Stimulated activated CD4-positive, alpha-beta T cell treated with anti-CD3 and anti-CD28 coated beads, Interleukin-1b, Interleukin-23, amount 100 ng/mL, for 4 hours (primary cell): ENCODE measurements at places on chromosomes 5 and 9.

DNA sequence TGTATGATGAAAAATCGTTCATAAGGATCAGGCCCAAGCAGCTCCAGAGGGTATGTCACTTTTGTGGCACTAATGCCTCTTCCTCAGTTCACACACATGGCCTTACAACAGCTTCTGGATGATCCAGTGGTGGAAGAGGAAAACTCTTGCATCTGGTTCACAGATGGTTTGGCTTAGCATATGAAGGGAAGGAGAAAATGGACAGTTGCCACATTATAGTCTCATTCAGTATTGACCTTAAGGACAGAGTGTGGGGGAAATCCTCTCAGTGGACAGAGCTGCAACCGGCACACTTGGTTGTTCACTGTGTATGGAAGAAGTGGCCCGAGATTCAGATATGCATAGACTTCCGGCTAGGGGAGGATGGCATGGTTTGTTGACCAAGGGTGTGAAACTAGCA lies 22.8 kb downstream of the C9orf57 start:
- DNase-seq: no peak

DNA sequence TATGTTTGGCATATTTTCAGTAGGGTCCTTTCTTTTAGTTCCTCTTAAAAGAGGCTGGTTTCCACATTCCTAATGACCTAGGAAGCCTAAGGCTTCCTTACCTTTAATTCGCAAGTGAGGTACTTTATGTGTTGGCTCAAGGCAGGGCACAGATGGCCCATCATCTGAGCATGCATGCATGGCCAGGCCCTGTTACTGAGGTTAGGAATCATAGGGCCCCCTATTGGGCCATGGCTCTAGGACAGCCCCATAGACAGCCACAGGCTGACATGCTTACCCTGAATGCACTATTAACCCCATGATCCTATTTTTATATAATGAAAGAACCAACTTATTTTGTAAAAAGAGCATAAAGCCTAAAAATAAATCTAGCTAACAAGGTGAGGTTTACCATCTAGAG lies 271.4 kb downstream of the ELAVL2 start:
- DNase-seq: no peak

DNA sequence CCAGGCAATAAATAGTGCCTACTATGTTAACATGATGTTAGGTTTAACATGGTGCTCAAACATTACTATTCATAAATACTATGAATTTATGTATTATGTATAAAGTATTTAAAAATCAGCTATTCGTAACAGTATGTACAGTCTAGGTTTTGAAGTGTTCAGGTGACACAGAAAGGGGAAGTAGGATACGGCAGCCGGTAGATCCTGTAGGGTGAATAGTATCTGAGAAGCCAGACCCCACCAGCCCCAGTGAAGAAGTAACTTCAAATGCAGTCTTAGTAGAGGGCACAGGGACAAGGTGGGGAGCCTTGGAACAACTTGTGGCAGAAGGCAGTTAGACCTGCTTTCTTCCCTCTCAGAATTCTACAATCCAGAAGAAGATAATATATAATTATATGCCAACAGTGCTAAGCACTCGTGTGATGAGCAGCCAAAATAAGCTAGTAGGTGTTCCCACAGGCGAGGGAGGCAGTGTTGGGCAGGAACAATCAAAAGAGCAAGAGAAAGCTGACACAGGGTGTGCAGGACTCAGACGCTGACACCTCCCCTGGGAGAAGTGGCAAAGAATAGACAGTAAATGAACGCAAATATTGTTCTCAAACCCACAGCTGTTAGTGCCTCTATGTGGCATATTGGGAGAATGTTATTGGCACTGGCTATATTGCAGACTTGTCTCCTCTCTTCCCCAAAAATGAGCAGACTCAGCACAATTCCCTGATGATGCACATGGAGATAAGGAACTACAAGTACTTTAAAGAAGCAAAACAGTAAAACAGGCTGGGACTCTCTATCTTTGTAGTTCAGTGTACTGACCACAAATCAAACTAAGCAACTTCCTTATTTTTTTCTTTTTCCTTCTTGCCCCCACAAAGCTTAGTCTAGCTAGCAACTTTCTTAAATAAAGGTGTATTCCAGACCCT lies 4.6 kb downstream of the ZNF367 start:
- DNase-seq: no peak

DNA sequence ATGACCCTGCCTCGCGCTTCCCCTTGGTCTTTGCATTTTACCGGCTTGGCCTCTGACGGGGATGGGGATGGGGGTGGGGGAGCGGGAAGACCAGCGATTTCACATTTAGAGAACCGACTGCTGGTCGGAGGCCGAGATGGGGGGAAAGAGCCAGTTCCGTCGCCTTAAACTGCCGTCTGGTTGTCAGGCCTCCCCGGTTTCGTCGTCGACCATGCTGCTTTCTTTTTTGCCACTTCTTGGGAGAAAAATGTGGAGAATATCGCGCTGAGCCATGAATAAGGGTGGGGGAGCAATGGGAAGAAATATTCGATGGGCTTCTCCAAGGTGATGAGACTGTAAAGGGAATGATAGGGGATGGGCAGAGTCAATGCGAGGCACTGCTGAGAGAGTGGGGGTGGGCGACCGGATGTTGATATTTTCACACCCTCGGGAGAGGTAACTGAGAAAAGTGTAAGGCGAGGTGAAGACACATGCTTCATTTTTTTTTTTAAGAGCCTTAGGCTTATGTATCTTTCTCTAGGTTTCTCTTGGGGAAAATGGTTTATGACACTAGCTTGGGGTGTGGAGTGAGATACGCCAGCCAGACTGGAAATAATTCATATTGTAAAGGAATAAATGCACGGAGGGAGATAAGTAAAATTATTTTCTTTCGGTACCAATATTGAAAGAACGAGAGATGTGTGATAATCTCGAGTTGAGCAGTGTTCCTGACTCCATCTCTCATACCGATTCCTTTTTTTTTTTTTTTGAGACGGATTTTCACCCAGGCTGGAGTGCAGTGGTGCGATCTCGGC lies 1.1 kb downstream of the KIF2A start:
- DNase-seq: peak; percentile 50

DNA sequence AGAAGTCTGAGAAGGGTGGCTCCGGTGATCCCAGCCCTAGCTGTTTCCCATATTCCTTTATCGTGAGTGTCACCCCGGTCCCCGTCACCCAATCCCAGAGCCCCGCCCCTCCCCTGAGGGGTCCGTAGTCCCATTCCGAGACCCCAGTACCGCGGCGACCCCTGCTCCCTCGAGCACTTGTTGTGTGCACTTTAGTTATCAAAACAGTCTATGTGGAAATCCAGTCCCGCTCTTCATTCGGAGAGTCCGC lies 223 bp downstream of the LRSAM1 start:
- no peak for DNase-seq

GRCh38 chr5:89950234-89950633 lies 459.3 kb downstream of the CETN3 start:
- no peak for DNase-seq

- DNase-seq: no peak
Measured at GRCh38 chr9:68780720-68781119, 75.7 kb downstream of the PIP5K1B start.

- DNase-seq: no peak
Measured at GRCh38 chr5:59040024-59040803, 457.3 kb downstream of the RAB3C start.

GRCh38 chr5:154862766-154863165 lies 4.3 kb downstream of the CNOT8 start:
- no peak for DNase-seq

DNA sequence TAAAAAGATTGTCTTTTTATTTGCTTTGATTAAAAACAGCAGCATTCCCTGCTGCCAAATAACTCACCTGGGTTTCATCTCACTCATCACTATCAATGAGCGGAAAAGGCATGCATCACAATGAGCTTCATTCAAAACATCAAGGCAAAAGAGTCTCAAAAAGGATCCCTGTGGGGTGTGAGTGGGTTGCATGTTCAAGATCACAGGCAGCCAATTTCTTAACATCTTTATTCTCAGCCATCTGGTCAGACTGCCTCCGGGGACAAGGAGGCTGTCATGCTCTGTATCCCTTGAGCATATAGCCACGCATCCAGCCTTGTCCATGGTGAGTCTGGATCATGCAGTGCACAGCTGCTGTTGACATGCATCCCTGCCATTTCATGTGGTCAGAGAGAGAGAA lies 117.1 kb downstream of the ICE1 start:
- DNase-seq: no peak

- no peak for DNase-seq
Measured at GRCh38 chr5:140341591-140341990, 4.8 kb downstream of the HBEGF start.

DNA sequence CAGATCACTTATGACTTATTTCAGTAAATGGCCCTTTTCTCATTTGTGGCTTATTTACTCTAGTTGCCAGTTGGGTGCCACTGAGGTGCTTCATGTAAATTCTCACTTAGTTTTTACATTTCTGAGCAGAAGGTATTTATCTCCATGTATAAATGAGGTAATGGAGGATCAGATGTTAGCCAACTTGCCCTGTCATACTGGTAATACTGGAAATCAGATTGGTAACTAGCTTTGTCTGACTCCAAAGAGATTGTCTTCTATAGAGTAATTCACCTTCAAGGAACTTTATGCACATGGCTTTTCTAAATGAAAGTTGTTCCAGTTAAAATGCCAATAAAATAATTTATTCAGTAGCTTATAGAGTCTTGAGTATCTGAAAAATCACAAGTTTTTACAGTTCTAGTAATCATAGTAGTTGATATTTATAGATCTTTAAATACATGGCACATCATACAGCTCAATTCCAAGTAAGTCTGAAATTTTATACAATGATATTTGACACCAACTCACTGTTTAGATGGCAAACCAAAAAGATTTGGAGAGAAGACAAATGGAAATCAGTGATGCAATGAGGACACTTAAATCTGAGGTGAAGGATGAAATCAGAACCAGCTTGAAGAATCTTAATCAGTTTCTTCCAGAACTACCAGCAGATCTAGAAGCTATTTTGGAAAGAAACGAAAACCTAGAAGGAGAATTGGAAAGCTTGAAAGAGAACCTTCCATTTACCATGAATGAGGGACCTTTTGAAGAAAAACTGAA lies 28.8 kb downstream of the RAB14 start:
- no peak for DNase-seq

GRCh38 chr5:156534906-156535485 lies 208.0 kb downstream of the SGCD start:
- no peak for DNase-seq

GRCh38 chr5:115435778-115436712 lies 108.5 kb downstream of the FEM1C start:
- no peak for DNase-seq

GRCh38 chr5:107542831-107543231 lies 127.9 kb downstream of the EFNA5 start:
- DNase-seq: no peak

DNA sequence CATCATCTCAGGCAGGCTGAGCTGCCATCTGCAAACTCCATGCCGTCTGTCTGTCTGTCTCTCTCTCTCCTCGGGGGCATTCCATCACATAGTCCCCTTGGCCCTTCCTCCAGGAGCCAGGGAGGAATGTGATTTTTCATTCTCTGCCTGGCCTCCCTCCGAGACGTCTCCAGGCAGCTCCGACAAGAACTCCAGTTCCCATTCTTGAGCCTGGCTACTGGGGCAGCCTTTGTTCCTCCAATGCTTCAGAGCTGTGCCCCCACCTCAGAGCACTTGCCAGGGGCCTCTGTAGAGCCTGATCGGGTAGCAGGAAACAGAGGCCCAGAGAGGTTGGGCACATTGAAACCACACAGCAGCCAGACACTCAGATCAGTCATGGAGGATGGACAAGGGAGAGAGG lies 74.0 kb downstream of the COL27A1 start:
- DNase-seq: no peak

DNA sequence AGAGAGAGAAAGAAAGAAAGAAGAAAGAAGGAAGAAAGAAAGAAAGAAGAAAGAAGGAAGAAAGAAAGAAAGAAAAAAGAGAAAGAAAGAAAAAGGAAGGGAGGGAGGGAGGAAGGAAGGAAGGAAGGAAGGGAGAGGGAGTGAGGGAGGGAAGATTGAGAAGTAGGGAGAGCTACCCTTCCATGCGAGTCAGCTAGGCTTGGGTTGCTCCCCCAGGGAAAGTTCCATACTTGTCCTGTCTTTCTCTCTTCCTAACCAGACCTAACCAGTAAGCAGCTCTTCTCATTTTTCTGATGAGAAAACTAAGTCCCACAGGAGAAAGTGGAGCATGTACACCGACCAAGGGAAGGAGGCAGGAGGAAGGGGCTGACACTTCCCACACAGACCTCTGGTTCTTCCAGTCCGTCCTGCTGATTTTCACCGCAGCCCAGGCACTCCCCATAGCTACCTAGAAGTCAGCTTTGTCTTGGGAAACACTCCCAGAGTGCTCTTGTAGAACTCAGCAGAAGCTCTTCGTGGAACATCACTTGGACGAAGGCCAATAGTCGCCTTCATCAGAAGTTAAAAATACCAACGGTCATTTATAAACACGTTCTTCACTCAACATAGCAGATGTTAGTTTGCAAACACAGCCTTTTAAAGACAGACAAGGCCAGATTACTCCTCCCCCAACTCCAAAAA lies 29.0 kb upstream of the ENTREP1 start:
- no peak for DNase-seq

GRCh38 chr5:172646716-172647285 lies 5.7 kb downstream of the NEURL1B start:
- no peak for DNase-seq

- no peak for DNase-seq
Measured at GRCh38 chr9:98565152-98566135, 143.3 kb downstream of the GABBR2 start.

DNA sequence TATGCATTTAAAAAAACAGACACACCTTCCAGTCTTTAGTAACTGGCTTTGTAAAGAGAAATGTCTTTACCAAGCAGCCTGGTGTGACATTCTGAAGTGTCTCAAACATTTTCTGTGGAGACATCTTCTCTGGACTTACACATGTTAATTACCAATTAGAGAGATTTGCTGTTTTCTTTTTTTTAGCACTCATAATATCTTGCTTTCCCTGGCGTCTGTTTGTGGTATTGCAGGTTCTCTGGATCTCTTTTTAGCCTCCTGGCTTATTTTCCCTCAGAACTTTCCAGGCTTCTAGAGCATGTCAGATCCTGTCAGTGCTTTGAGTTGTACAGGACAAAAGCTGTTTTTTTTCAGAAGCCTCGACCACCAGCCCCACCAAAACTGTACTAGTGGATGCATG lies 92.5 kb downstream of the MSX2 start:
- no peak for DNase-seq

- no peak for DNase-seq
Measured at GRCh38 chr9:87239312-87239711, 258.4 kb upstream of the DAPK1 start.

- no peak for DNase-seq
Measured at GRCh38 chr5:100550531-100551051, 15.4 kb downstream of the FAM174A start.

DNA sequence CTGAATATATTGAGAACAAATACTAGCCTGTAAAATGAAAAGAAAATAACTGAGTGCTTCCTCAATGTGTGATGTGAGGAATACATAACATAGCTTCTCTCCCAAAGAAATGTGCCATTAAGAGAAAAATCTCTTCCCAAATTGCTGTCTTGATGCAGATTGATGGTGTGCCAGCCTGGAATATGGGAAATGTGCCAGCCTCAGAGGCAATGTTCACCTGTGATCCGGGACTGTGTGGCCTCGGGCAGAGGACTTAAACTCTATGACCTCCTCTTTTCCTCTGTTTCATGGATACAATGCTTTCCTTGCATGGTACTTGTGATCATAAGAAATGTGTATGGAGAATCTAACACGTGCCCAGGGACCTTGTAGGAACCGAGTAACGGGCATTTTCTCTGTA lies 370.9 kb downstream of the DIRAS2 start:
- DNase-seq: no peak

- no peak for DNase-seq
Measured at GRCh38 chr5:113202746-113203716, 226.4 kb downstream of the DCP2 start.
